ENCODE measurements at places on chromosomes 2 and 18.
A peak's percentile ranks its signal among the peaks of the same experiment; 100 is the strongest.

- DNase-seq, result no peak
Measured at GRCh38 chr18:74784752-74785151, 187.1 kb downstream of the ZNF407 start.

DNA sequence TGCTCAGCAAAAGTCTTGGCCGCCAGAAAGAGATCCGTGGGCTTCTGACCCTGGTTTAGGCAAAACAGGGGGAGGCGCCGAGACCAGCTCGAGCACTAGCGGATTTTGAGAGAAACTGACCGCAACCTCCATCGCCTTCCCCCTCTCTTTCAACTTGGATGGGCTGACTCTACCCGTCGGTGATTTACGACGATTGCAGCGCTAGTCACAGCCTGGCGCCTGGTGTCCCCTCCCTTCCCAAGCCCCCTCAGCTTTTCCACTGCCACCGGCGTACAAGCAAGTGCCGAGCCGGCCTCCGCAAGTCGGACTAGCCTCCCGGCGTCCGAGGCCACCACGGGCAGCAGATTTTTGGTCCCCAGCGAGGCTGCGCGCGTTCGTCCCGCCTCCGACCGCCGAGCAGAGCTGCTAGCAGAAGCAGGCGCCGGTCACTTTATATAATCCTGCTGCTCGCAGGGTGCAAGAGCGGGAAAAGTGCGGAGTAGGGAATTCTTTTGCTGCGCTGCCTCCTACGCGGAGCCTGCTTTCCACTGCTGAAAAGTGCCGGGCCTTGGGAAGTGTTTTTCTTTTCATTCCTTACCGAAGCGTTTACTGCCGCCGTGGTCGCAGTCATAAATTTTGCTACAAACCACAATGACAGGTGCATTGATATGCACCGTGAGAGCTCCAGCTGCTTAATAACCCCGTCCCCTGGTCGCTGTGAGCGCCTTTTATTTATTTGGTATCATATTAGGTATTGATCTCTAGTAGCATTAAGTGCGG is 7.7 kb downstream of the HOXD3 start:
- DNase-seq, result no peak

- DNase-seq, result no peak
Measured at GRCh38 chr2:168062054-168062453, 185.3 kb downstream of the STK39 start.

DNA sequence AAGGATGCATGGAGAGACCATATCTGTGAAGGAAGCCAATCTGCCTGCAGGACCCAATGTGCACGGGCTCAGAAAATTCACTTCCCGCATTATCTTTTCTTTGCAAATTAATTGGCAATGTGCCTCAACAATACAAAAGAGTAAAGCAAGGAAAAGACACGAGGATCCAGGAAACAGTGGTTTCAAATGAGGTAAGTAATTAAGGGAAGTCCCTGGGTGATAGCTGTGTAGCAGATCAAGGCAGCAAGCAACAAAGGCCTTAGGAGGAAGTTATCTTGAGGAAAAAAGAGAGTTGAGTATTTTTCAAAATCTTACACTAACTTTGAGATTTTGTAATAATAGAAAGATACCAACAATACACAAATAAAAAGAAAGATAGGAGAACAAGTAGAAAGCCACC is 44.3 kb upstream of the TGIF1 start:
- no peak for DNase-seq

GRCh38 chr2:155689791-155690190 is 642.7 kb downstream of the NR4A2 start:
- DNase-seq, result no peak

DNA sequence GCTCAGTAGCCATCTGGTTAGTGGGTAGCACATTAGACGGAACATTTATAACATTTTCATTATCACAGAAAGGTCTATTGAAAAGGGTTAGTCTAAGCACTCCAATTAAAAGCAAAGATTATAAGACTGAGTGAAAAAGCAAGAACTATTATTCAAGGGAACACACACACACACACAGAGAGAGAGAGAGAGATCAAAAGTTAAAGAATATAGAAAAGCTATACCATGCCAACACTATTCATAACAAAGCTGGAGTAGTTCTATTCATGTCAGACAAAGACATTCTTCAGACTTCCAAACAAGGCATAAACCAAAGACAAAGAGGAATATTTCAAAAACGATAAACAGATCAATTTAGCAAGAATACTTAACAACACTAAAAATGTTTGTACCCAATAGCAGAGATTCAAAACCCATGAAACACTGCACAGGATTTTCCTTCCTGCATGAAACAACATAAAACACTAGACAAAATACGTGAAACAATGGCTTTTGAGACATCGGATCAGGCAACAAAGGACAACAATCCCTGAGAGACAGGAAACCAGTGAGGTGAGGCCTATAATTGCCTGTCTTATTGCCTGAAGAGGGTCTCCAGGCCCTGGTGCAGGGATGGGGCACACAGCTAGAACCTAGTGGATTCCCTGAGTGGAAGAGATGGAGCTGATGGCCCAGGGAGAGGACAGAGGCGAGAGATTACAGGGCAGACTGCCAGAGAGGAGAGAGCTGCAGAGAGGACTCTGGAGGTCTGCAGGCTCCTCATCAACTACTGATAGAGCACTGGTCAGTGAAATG is 83.6 kb upstream of the NPAS2 start:
- no peak for DNase-seq

DNA sequence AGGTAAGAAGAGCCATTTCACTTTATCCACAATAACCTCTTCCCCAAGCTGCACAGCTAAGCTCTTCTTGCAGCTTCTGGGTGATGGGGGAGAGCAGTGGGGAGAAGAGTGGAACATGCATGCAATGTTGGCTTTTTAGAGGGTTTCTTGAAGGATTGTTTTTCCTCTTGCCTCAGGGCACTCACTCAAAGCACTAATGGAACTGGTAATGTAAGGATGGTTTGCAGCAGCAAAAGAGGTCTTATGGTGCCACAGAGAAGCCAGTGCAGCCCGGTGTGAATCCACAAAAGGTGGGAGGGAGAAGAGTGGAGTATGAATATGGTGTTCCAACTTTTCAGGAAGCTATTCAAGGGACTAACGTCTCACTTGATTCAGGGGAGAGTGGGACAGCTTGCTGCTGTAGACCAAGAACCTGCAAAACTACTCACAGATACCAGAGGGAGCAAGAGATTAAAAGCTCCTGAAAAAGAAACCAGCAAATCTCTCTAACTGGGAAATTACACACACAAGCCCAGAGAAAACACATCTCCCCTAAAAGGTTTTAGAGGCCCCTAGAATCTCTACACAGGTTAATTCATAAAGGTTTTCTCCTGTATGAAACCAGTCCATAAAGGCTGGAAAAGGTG is 116.4 kb downstream of the CHN1 start:
- no peak for DNase-seq

GRCh38 chr2:584863-585823 is 92.1 kb downstream of the TMEM18 start:
- DNase-seq, result peak; percentile 37

GRCh38 chr2:119681868-119682220 is 2.8 kb downstream of the TMEM177 start:
- DNase-seq, result no peak
